ENCODE measurements at places on chromosomes 12 and 14.
A peak's percentile ranks its signal among the peaks of the same experiment; 100 is the strongest.

GRCh38 chr12:55068416-55069010, 48.7 kb downstream of the NEUROD4 start:
- no peak for DNase-seq

DNA sequence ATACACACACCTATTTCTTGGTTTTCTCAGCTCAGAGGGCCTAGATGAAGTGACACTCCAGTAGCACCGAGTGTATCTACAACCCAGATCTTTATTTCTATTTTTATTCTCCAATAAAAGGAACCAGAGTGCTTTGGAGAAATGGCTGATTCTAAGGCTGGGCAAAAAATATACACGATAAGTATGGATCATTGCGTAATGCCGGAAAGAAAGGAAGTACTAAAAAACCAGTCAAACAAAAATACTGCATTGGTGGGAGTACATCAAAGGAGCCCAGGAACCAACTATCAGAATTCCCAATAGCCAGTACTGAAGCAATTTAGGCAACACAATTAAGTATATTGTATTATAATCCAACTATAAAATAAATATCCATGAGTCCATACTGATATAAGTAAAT, 400.9 kb upstream of the CCDC196 start:
- no peak for DNase-seq

- DNase-seq, result no peak
These were observed 108.4 kb downstream of the GPR135 start for GRCh38 chr14:59356767-59357166.

DNA sequence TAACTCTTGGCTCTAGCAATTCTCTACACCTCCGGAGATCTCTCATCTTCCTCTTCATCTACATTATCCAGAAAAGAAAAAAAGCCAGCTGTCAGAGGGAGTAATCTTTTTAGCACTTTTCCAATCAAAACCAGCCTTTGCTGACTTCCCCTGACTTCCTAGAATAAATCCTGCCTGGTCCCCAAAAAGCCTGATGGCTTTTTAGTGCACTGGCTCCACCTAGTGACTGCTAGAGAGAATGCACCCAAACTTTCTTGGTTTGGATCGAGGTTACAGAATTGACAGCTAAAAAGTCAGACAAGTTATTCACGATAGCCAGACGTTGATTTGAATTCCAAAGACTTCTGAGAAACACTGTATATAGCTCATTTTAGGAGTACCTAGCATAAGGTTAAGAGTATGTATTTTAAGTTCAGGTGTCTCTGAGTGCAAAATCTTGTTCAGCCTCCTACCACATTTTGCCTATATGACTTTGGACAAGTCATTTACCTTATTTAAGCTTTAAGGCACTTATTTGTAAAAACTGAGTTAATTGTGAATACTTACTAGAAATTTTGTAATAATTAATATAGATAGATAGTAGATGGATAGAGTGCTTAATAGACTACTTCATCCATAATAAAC, 185.7 kb upstream of the GRIN2B start:
- peak; percentile 42 for DNase-seq

DNA sequence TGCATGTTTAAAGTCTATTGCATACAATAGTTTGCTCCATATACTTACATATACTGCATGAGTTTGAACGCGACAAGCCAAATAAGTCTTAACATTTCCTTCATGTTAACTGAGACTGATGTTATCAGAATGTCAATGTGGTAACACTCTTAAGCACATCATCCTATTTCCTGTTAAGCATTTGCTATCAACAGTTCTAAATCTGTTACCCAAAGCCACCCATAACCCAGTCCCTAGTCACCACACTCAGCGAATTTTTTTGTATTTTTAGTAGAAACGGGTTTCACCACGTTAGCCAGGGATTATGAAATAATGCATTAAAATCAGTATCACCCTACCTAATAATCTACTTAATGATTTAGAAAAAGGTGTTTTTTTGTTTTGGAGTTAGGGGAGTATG, 39.4 kb downstream of the HNRNPC start:
- DNase-seq, result no peak

DNA sequence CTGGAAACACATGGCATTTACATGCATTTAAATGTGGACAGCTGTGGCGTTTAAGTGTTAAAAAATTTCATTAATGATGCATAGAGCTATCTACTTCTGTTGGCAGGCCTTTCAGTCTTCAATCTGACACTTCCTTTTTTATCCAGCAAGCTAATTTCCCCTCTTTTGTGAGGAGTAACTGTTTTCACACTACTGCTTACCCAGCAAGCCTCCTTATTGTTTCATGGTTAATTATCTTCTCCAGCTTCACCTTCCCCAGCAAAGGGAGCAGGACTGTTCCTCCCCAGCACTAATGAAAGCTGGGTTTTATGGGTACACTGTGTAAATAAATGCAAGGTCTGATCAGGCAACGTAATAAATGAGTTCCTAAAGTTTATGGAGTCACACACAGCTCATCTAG, 129.4 kb upstream of the NPAS3 start:
- no peak for DNase-seq

- no peak for DNase-seq
These were observed 21.2 kb downstream of the GNG2 start for GRCh38 chr14:51881636-51882035.

DNA sequence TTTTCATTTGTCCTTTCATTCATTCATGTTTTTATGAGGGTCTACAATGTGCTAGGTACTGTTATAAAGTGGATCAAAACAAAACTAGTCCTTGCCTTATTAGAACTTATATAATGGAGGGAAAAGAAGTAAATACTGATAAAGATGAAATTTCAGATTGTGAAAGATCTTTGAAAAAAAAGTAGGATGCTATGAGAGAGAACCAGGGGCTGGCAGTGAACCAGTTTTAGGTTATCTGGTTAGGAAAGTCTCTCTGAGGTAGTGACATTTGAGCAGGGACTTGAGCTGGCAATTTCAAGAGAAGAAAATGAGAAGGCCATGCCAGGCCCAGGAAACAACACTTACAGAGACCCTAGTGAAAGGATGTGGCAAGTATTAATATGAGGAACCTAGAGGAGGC, 57.3 kb upstream of the E2F7 start:
- DNase-seq, result no peak

DNA sequence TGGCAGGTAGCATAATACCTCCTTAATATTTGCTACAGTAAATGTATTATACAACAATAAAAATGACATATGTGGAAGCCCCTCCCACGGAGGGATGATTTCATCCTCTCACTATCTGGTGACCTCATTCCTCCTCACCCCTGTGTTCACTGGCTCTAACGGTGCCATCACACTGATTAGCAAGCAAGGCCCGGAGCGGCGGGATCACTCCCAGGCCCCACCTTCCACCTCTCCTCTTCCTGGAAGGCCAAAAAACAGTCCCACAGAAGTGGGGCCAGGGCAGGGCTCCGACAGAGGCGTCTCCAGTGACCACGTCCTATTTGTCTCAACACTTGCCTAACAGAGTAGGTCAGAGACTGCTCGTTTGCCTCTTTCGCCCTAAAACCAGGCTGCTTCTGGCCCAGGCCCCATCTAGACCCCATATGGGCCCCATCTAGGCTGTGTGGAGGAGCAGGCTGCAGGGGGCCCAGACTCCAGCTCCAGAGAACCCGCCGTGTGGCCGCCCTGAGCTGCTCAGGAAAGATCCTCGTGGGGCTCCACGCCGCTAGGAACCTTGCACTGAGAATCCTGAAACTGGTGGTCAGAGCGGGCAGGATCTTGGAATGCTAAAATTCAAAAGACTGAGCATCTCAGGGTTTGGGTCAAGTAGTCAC, 3.7 kb downstream of the SELPLG start:
- no peak for DNase-seq

DNA sequence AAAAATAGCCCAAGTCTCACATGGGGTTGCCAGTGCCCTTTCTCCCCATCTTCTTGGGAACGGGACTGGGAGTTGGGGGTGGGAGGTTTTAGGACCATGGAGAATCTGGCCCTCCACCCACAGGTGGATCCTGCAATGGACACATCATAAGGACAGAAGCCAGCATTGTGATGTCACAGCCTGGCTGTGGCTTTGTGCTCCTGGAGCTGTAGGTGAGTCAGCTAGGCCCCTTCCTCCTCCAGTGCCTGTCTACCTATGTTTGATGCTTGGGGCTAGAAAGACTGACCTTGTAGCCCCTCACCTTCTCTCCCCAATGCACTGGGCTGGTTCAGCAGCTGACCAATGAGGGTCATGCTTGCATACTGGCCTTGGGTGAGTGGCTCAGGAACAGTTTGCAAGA, at the start of gene CCDC197:
Gene CCDC197, plus strand, starts transcription at position 220 of the 400 bp plus-strand sequence. CDS start 831 bp downstream, outside the sequence.
- no peak for DNase-seq

DNA sequence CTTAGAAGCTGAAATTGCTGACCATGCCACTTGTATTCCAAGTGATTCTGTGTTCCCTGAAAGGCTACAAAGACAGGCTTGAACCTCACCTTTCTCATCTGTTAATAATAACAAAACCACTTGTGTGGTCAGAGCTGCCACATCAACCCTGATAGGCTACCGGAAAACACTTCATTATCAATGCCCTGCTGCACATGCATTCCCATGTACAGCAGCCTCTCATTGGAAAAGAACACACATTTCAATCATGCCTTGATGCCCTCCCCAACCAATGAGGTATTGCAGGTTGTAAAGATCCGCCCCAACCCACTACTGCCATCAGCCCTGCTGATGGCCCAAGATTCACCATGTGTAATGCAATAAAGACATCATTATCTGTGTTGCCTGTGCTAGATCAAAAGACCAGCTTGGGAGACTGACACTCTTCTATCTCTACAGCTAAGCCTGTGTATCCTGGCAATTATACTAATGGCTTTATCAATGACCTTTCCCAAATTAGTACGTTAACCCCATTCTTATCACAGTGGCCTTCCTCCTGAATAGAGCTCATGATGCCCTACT, 2.8 kb downstream of the GPR19 start:
- DNase-seq, result no peak

DNA sequence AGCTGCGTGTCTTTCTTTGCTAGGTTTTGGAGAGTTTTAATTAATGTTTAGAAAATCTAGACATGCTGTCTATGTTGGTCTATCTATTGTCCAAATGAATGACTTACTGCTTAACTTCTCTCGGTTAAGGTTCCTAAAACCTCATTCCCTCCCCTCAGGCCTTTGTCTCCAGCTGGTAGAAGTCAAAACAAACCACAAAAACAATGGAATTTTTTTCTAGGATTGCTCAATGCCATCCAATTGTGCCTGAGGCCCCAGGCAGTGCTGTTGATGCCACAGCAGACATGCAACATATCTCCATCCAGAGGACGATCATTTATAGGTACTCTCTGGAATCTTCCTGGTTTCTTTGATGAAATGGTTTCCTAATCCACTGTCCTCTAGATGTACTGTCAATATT, 448.2 kb upstream of the TBX3 start:
- no peak for DNase-seq

DNA sequence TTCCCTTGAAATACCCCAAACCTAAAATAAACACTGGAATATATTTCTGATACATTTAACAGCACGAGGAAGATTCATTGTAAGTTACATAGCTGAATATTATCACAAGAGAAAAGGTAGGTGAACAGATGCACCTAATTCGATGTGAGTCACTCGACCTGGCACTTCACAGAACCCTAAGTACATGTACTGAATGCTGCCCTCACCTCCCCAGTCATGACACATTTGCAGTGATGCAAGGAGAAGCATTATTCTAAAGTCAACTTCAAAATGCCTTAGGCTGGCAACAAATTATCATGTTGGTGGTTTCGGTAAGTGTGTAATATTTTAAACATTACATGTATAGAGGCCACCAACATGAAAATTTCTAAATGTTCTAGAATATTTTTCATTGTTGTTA, 35.2 kb upstream of the TMTC2 start:
- no peak for DNase-seq

Data from left hindlimb (tissue), 1 donor.